Cerebellum (tissue), 4 donors: ENCODE measurements at places on chromosomes 12 and 14. TPM values are rescaled to one million over a fixed set of nuclear protein-coding genes. Genes with fewer than 3 reads are reported as not detected.

Gene ASCL1
- total RNA-seq, result 14.0 TPM

Gene SALL2
- total RNA-seq, result 23.7 TPM

Gene FOXG1
- total RNA-seq, result 0.09 TPM

Gene ARHGAP9
- 2.1 TPM for total RNA-seq

Gene MORN3
- total RNA-seq, result 1.6 TPM

Gene RDH5
- total RNA-seq, result 8.6 TPM

Gene LRRK2
- 10.7 TPM for total RNA-seq

Gene GNS
- 49.3 TPM for total RNA-seq

Gene MANSC1
- 2.4 TPM for total RNA-seq

Gene P2RX4
- total RNA-seq, result 9.4 TPM

Gene AKAP6
- total RNA-seq, result 223 TPM

Gene LEMD3
- 49.5 TPM for total RNA-seq

Gene TAS2R13
- total RNA-seq, result 14.9 TPM

Gene RNASE7
- total RNA-seq, result not detected

Gene HOXC12
- not detected for total RNA-seq

Gene KITLG
- 213 TPM for total RNA-seq

Gene LRTM2
- total RNA-seq, result 3.5 TPM

Gene ATL1
- 57.2 TPM for total RNA-seq

Gene LLPH
- 6.3 TPM for total RNA-seq

Gene SIX6
- not detected for total RNA-seq

Gene FAM181A
- 2.4 TPM for total RNA-seq

Gene PTPRO
- total RNA-seq, result 149 TPM

Gene MMP17
- 15.3 TPM for total RNA-seq

Gene BHLHE41
- 6.6 TPM for total RNA-seq

Gene ACVRL1
- total RNA-seq, result 12.3 TPM

Gene OVCH1
- 1.6 TPM for total RNA-seq

Gene KRT83
- not detected for total RNA-seq

Gene LRP1-AS
- not detected for total RNA-seq

Gene LYZ
- total RNA-seq, result 6.4 TPM

Gene TUBA1B
- total RNA-seq, result 671 TPM

Gene AVPR1A
- 1.9 TPM for total RNA-seq

Gene CARMIL3
- 34.0 TPM for total RNA-seq

Gene FOXN3
- total RNA-seq, result 57.6 TPM

Gene CCDC196
- total RNA-seq, result not detected

Gene CMA1
- not detected for total RNA-seq

Gene LMNTD1
- total RNA-seq, result 1.1 TPM

Gene PRPH
- total RNA-seq, result 3.1 TPM

Gene PAPLN
- total RNA-seq, result 5.7 TPM

Gene TNS2
- total RNA-seq, result 26.7 TPM

Gene FAM186B
- 0.18 TPM for total RNA-seq

Gene IGFBP6
- 5.5 TPM for total RNA-seq

Gene CRIP1
- 0.73 TPM for total RNA-seq

Gene FAM234B
- 24.8 TPM for total RNA-seq

Gene DEPDC4
- total RNA-seq, result 2.8 TPM

Gene TPH2
- total RNA-seq, result 1.00 TPM

Gene TAS2R43
- total RNA-seq, result 10.6 TPM

Gene TPPP2
- total RNA-seq, result not detected

Gene POTEM
- not detected for total RNA-seq

Gene MLF2
- total RNA-seq, result 60.3 TPM

Gene CBLN3
- 0.91 TPM for total RNA-seq

Gene MYH6
- total RNA-seq, result 0.09 TPM

Gene VRTN
- total RNA-seq, result not detected

Gene KRT75
- total RNA-seq, result not detected

Gene SPIC
- not detected for total RNA-seq
